Activated naive CD4-positive, alpha-beta T cell (primary cell): ENCODE measurements at places on chromosomes 2 and 18.

DNA sequence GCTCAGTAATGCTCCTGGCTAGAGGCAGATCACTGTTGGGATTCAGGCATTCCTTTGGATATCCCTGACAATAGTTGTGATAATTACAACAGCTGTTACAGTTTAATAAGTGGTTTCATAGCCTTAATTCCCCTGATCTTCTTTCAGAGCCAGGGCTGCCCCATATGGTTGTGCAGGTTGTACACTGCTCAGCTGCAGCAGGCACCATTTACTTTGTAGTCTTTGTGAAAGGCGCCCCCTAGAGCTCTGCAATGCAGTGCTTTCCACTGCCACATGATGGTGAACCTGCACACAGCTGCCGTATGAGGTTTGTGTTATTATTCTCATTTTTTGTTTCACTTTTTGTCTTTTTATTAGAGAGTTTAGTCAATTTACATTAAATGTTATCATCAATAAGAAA, 239.1 kb downstream of the KCNS3 start:
- no peak for DNase-seq

- DNase-seq: no peak
Observed at GRCh38 chr2:75340560-75340959, 141.2 kb upstream of the TACR1 start.

DNA sequence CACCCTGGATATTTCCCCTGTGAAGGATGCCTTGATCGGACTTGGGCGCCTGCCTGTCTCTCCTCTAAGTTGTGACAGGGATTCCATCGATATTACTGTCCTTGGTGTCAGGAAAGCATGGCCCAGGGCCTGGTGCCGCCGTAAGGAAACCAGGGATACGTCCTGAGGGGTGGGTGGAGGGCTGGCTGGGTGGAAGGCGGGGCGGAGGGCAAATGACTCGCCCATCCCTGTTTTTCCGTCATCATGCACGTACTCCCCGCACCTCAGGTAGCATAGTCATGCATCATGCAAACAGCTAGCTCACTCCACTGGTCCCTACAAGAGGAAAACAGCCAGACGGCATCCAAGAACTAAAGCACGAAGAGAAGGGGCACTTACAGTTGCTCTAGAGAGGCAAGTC, 57.1 kb downstream of the PXDN start:
- no peak for DNase-seq

DNA sequence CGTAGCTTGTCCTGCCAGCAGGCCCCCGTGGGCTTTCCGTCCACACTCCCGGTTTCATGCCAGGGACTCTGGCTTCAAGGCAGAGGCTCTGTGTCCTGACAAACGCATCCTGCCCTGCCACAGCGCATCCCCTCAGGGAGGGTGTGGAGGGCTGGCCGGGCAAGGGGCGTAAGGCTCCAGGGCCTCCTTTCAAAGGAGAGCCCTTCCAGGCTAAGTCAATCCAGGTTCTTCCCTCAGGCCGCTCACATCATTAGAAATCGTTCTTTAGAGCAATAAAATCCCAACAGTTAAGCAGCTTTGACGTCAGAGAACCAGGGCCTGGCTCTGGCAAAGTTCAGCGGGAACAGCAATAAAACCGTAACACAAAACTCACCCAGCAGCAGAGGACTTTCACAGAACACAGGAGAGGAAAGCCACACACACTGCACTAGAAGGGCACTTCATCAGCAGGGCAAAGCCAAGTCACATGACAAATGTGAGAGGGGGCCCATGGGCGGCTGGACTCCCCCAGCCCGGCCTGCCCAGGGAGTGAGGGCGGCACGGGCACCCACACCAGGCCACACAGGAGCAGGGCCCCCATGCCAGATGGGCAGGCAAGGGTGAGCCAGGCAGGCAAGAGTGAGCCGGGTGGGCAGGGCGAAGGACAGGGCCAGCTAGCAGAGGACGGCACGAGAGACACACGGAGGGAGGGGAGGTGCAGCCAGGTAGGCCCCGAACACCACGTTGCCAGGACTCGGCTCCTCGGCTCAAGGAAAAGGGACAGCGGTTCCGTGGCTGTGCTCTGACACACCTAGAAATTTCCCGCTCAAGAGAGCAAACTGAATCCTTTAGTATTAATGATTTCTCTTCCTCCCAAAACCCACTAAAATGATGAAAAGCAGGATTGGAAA, 52.0 kb downstream of the HDAC4 start:
- DNase-seq: no peak

- DNase-seq: no peak
Observed at GRCh38 chr2:20398956-20399567, 47.8 kb upstream of the RHOB start.

DNA sequence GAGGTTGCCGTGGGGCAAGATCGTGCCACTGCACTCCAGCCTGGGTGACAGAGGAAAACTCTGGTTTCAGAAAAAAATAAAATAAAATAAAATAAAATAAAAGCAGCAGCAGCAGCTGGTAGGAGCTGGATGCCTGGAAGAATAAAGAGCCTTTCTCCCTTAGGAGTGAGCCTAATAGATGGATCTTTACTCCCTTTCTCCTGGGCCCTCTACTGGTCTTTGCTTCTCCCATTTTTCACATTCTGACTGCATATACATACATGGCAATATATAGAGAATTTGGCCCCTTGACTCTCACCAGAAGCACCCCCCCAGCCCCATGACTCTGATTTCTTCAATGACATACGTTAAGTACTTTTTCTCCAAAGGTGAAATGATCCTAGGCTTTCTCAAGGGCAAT, 9.8 kb upstream of the MALT1 start:
- no peak for DNase-seq

GRCh38 chr2:223469270-223470046, 132.7 kb downstream of the SCG2 start:
- no peak for DNase-seq
